ENCODE measurements at places on chromosomes 2 and 18.

DNA sequence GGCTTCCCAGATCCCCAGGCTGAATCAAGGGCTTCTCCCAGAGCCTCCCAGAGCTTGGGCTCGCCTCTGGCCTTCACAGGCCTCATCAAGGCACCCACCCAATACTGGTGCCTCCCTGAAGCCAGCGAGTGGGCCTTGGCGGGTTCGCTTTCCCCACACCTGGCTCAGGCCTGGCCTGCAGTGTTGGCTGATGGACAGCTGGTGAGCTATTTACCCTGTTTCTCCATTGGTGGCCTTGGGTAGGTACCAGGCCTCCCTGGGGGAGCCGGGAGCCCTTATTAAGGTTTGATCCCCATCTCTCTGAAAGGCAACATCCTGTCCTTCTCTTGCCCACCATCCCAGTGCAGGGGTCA, 18.2 kb upstream of the DUSP2 start:
- DNase-seq, result no peak

DNA sequence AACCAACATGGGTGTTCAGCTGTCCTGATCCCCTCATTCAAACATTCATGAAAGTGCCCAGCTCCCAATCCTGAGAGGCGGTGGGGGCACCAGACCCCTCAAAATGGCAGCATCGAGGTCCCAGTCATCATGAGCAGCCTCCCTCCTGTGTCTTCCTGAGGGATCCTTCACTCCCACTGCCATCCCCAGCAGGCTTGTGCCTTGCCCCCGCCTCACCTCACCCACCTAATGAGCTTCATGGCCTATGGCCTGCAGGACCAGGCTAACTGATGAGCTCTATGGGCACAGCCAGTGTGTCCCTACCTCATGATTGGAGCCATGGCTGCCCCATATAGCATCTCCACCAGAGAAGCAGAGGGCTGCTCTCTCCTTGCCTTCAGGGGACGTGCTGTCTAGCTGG, 47.3 kb upstream of the SLC14A2 start:
- DNase-seq, result no peak

- DNase-seq, result peak; percentile 54
These were observed 32.9 kb upstream of the PPM1B start for GRCh38 chr2:44135771-44136170.

- no peak for DNase-seq
These were observed 28.8 kb downstream of the APCDD1 start for GRCh38 chr18:10482985-10483949.

GRCh38 chr2:17426743-17427142, 91.5 kb downstream of the RAD51AP2 start:
- DNase-seq, result peak; percentile 51

DNA sequence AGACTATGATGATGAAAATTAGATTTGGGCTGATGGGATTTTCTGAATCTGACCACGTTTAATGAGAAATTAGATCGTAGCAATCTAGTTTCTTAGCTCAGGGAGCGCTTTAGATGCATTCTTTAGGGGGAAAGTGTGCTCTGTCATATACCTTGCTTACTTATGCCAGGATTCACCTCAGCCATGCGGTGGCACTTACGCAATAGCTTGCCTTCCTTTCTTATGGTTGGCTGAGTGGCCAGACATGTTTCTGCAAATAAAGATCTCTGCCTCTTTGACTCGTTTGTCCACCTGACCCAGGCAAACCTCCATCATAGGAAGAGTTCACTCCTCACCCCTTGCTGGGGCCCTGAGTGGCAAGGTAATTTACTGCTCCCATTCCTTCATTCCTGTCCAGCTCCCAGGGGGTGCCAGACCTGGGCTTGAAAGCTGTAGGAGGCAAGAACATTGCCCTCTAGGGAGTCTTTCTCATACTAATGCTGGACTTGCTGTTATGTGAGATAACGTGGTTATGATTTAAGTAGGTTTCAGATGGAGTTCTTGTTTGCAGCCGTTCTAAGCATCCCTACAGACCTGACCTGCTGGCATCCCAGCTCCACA, 57.1 kb downstream of the FBLN7 start:
- no peak for DNase-seq
